Retina (tissue), 1 donor: ENCODE measurements at places on chromosomes 6 and 20.

DNA sequence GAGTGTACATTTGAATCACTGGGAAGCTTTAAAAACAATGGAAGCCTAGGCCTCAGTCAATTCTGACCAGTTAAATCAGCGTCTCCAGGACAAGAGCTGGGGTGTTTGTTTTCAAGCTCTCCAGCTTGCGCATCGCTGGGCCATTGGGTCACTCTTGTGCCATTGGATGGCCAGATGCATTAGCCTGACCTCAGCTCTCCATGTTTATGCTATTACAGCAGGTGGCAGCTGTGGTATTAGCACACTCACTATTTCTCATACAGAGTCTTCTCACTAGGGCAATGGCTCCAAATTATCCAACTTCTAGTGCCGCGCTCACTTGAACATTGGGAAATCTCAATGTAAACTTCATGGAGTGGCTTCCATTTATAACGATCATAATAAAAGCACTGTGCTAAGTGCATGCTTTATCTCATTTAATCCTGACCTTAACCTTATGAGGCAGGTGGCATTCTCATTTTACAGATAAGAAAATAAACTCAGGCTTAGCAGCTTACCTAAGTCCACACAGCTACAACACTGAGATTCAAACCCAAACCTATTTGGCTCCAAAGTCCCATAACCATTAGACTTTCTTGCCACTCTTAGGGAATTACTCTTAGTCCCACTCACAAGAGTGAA, 108.8 kb downstream of the PPP1R14C start:
- DNase-seq: no peak

DNA sequence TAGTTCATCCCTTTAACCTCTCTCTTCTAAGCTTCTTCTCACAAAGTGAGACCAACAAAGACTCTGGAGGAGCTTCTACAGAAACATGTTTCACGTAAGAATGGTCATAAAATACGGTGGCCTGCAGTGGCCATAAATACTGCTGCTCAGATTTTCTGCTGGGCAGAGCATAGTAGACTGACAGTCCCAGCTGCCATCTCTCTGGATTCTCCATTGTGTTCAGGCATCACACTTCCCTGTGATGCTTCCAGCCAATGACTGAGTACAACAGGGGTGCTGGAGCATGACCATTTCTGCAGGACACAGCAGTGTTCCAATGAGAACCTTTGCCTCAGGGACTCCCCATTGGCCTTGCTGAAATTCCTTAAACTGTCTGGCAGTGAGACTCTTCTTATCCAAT, 392.6 kb downstream of the MMUT start:
- no peak for DNase-seq

DNA sequence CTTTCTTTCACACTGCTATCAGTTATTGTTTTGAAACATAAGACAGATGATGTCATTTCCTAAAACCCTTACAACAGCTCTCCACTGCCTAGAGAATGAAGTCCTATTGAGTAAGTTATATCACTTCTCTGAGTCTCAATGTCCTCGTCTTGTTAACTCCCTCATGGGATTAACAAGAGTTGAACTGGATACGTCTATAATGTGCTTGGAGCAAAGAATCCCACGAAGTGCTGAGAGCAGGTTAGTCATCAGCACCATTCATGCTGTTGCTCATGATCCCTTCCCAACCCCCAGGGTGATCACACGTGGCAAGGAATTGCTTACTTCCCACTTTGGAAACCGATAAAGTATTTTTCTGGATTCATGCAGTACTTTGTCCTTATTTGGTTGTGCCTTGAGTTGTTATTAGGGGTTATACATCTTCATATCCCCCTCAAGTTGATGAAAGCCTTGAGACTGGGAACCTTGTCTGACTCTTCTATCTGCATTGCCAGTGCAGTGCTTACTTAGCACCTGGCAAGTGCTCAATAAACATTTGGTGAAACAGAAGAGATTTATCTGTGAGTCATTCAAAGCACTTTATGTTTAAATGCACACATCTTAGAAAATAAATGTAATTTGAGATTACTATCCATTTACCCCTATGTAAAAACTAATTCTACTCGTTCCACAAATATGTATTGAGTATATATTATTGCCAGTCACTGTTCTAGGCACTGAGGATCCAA, 487.5 kb downstream of the EPM2A start:
- no peak for DNase-seq

DNA sequence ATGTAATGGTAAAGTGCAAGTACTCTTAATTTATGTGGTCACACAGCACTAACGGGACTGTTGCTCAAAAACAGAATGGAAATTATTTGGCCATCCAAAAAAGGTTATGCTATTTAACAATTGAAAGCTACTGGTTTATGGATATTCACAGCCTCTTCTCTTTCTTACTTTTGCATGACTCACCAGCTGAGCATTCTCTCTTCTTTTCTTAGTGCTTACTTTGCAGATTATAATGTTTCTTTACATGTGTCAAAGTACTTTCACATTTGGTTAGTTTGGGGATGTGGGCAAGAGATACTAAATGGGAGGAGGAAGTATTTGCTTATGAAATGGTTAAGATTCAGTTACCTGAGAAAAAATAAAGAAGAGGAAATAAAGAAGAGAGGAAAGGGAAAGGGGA, 610.5 kb downstream of the HTR1B start:
- no peak for DNase-seq

GRCh38 chr6:30113841-30114240, 951 bp upstream of the TRIM31 start:
- DNase-seq: no peak

GRCh38 chr6:136783495-136784270, 8.6 kb downstream of the MAP3K5 start:
- DNase-seq: no peak

- DNase-seq: no peak
Observed at GRCh38 chr6:142682985-142683384, 262.0 kb downstream of the HIVEP2 start.

DNA sequence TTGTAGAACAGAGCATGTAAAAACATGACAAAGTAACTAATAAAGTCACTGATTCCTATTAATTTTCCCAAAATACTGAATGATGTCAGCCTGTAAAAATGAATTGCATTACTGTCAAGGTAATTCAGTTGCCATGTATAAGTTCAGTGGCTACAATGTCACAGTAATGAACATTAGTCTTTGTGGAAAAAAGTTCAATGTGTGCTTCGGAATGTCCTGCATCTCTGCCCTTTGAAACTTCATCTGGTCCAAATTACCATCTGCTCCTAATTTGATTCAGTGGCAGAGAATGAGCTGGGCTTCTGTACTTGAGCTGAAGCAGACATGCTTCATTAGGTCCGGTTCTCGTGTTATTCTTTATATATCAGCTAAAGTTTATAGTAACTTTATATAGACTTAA, 567.4 kb downstream of the COL12A1 start:
- no peak for DNase-seq

GRCh38 chr6:143522039-143522600, 10.6 kb upstream of the FUCA2 start:
- no peak for DNase-seq

DNA sequence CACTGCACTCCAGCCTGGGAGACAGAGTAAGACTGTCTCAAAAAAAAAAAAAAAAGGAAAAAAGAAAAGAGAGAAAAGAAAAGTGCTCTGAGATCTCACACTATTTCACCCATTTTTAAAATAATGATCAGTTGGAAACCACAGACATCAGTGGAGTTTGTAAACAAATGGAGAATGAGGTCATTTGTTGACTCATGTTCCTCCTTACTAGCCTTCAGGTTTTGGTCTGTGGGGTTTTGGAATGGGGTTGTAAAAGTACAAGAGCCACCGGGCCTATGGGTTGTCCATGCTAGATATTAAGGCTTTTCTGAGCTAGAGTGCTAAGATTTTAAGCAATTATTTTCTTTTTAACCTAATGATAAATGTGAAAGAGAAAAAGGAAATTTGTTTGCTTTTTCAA, 104.4 kb upstream of the PRL start:
- no peak for DNase-seq
